Suppressor macrophage (primary cell): ENCODE measurements at places on chromosomes 1 and 21.

DNA sequence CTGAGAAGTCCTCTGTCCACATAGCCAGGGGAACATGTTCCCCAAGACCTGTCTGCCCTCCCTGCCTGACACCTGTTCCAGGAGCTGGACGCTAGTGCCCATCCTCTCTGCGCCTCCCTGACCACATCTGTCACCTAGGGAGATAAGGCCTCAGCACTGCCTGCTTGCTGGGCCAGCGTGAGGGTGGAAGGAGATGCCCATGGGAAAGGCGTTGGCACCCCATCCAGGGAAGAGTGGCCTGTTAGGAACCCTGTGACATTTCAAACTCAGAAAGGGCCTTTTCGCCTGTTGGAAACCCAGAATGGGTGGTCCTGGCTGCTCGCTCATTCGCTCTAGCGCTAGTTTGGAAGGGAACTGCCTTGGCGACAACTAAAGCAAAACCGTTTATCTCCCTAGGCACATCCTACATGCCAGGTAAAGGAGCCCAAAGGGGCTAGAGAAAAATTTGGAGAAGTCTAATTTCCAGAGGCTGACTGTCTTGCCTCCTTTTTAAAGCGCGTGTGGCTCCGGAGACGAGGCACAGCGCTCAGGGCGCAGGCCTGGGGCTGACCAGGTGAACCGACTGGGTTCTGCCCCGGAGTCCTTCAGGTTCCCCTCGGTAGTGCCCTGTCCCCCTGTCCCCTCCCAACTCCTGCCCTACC lies 410 bp downstream of the ACTA1 start:
- DNase-seq = no peak

GRCh38 chr1:25110036-25110435 lies 122.3 kb downstream of the SYF2 start:
- peak; percentile 47 for DNase-seq

DNA sequence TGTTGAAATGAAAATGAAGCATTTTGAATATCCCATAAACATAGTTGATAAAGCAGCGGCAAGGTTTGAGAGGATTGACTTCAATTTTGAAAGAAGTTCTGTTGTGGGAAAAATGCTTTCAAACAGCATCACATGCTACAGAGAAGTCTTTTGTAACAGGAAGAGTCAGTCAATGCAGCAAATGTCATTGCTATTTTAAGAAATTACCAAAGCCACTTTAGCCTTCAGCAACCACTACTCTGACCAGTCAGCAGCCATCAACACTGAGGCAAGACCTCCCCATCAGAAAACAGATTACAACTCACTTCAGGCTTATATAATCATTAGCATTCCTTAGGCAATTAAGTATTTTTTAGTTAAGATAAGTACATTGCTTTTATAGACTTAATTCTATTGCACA lies 33.8 kb upstream of the FCRL3 start:
- peak; percentile 80 for DNase-seq

GRCh38 chr1:10561497-10561896 lies 86.7 kb downstream of the PEX14 start:
- no peak for DNase-seq

DNA sequence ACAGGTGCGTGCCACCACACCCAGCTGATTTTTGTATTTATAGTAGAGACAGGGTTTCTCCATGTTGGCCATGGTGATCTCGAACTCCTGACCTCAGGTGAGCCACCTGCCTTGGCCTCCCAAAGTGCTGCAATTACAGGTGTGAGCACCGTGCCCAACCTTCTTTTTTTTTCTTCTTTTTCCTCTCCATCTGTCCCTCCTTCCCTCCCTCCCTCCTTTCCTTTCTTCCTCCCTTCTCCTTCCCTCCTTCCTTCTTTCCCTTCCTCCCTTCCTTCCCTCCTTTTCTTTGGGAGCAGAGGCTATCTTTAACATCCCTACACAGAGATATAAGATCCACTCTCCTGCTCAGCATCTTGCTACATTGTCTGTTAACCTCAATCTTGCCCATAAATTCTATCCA lies 24.4 kb upstream of the FAM89A start:
- no peak for DNase-seq

DNA sequence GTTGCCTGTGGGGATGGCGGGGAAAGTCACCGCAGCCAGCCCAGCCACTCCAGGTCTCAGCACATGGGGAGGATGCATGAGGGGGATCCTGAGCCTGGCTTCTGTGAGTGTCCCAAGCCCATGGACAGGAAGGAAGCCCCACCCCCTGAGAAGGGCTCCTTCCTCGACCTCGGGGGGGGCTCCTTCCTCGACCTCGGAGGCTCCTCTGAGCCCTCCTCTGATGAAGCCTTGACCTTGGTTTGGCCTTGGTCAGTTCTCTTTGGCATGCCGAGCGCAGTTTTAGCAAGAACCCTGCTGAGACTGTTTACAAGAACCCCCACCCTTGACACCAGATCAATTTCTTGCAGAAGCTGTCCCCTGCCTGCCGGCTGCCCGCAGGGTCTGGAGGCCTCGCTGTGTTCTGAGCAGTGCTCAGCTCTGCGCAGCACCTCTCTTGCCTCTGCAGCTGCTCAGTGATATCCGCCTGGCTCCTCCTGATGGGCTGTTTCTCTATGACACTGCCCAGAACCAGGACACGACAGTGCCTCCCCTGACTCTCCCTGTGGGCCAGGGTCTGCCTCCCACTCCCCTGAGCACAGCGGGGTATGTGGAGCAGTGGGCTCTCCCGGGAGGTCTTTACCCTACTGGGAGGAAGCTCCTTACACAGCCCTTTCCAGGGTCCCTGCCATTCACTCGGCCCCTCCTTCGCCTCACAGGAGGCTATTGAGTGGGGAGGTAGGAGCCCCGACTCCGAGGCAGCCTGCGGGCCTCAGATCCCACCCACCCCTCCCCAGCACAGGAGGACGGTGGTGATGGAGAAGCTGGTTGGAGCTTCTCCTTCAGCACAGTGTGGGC lies 15.4 kb downstream of the ACTRT2 start:
- no peak for DNase-seq

- no peak for DNase-seq
Measured at GRCh38 chr1:204464187-204464631, 30.4 kb downstream of the PIK3C2B start.

- DNase-seq = no peak
Measured at GRCh38 chr1:172492421-172492820, 40.5 kb upstream of the SUCO start.
